ENCODE measurements at places on chromosomes 1 and 21.

DNA sequence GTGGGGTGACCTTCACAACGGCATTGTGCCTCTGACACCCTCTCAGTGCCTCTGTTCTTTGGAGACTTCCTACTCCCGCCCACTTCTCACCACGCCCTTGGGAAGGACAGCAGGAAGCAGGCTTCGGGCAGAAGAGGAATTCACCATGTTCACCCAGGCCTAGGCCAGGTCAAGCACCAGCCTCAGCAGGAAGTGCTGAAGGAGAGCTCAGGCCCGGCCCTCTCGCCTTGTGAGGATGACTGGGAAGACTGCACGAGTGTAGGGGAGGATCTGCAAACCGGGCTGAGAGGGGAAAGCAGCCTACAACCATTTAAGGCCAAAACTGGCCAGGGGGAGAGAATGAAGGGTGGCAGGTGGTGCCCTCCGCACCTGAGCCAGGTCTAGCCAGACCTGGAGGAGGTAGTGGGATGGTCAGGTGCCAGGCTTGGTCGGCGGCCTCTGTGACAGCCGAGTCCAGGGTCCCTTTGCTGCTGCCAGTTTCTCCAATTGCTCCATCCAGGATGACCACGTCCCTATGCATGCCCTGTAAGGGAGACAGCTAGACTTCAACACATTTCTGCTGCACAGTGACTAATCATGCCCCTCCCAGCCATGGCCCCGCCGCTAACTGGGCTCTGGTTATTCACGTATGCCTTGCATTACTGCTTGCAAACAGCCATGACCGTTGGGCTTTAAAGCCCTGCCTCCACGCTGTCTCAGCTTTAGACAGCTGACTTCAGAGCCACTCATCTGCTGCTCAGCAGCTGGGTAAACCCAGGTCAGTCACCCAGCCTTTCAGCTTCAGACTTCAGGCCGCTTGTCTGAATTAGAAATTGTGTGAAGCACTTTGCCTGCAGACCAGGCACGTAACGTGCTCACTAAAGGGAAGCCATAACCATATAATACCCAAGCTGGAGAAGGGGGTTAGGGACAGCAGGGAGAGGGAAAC lies 8.9 kb downstream of the MRTO4 start:
- DNase-seq = peak; percentile 2

DNA sequence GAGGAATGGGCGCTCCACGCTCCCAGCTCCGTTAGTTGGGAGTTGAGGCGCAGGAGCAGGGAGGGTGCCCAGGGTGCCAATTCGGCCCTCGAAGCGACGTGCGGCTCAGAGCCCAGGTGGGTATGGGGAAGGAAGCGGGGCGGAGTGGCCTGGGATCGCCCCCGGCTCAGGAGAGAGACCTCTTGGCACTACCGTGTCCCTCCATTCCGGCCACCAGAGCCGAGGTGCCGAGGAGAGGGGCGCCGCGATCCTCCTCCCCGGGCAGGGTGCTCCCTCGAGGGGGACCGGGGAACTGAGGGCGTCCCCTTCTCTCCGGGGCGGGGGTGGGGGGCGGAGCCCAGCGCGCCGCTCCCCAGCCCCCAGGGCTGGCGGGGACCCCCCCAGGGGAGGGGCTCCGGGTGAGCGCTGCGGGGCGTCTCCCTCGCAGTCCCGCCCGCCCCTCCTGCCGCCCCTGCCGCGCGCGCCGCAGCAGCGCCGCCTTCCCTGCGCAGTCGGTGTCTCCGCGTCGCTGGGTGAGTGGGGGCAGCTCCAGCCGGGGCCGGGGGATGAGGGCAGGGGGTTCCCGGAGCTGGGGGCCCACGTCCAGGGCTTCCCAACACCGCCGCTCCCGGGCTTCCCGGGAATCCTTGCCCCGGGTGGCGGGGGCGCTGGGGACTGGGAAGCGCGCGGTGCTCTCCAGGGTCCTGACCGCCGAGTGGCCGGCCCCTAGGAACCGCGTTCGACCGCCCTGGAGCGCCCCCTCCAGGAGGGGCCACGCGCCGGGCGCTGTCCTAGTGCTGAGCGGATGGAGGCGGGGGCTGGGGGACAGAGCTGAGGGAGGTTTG lies at the start of gene HPCA:
Gene HPCA, plus strand, starts transcription at position 488 of the 824 bp plus-strand sequence. CDS start 2,408 bp downstream, outside the sequence.
- peak; percentile 30 for DNase-seq

GRCh38 chr1:208604295-208604694 lies 360.1 kb upstream of the PLXNA2 start:
- peak; percentile 49 for DNase-seq

DNA sequence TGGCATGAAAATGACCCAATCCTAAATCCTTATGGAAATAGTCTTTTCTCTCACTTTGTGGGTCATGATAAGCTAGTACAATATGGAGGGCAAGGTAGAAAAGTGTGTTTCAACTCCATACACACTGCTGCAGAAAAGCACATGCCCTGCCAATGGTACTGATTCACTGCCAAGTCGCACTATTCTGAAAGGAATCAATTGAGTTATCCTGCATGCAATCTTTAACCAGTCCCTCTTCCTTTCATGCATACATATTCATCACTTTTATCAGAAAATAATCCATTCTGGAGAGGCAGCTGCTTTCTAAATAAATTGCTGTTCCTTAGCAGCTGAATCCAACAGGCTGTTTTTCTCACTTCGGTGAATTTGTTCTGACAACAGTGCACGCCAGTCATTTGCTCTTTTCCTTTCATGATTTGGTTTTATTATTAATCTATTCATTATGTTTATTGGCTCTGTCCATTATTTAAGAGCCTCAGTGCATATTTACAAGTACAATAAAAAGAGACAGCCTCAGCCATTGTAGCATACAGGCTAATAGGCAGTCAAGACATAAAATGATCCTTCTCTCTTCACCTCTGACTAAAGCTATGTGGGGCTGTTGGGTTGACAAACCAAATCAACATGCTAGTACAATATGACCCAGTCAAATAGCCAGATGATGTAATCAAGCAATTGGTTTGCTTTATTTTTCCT lies 108.8 kb downstream of the CHD1L start:
- DNase-seq = no peak

GRCh38 chr1:212857992-212858460 lies at the start of gene FLVCR1:
Gene FLVCR1, plus strand, starts transcription at chr1:212858275. Its CDS starts 178 bp downstream, at chr1:212858453.
- peak; percentile 93 for DNase-seq

GRCh38 chr1:236535662-236536161 lies 11.9 kb downstream of the LGALS8 start:
- DNase-seq = no peak

GRCh38 chr1:58844176-58844575 lies 60.3 kb upstream of the JUN start:
- DNase-seq = no peak

DNA sequence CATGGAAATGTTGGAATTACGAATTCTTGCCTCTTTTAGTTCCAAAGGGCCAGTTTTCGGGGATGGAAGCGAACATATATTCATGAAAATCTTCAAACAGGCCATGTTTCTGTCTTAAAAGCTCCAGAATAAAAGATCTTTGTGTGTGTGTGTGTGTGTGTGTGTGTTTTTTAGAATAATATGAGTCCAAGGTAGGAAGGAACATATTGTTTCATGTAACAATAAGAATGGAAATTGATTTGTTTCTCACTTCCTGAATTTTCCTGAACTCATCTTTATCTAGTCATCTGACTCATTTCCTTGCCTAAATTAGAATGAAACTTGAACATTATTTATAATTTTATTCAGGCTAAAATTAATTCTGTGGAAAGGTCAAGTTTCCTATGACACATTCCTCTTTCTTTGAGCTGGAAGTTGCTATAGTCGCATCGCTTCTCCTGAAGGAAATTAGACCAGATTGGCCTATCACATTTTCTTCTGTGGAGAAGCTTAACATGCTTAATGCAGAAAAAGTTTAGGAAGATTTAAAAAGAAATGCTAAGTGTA lies 805.1 kb upstream of the ADAMTS5 start:
- DNase-seq = no peak

GRCh38 chr21:27258742-27259448 lies 292.0 kb upstream of the ADAMTS5 start:
- no peak for DNase-seq

GRCh38 chr1:162021124-162021523 lies 2.5 kb downstream of the OLFML2B start:
- no peak for DNase-seq

GRCh38 chr1:21149855-21150432 lies 26.8 kb downstream of the EIF4G3 start:
- DNase-seq = peak; percentile 84

GRCh38 chr1:27343639-27344025 lies 1.8 kb downstream of the SYTL1 start:
- no peak for DNase-seq

DNA sequence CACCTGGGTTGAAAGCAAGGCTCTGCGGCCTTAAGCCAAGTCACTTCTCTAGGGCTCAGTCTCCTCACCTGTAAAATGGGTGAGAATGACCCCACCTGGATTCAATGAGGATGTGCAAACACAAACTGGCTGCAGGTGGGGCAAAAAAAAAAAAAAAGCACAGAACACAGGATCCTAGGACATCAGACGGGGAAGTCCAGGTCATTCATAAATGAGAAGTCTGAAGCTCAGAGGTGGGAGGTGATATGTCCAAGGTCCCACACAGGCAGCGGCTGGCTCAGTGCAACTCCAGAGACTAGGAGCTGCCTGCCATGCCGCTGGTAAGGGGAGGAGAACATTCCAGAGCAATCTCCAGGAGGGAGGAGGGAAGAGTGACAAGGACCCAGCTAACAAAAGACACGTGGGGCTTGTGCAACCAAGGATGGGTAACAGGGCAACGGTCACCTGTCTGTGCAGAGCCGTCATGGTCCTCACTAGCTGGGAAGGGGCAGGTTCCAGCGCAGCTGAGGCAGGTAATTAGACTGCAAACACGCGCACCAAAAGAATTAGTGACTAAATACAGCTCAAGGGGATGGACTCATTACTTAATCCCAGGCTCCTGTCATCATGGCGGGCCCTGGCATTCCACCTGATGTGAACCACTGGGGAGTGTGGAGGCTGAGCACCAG lies 19.5 kb downstream of the IFFO2 start:
- DNase-seq = no peak

DNA sequence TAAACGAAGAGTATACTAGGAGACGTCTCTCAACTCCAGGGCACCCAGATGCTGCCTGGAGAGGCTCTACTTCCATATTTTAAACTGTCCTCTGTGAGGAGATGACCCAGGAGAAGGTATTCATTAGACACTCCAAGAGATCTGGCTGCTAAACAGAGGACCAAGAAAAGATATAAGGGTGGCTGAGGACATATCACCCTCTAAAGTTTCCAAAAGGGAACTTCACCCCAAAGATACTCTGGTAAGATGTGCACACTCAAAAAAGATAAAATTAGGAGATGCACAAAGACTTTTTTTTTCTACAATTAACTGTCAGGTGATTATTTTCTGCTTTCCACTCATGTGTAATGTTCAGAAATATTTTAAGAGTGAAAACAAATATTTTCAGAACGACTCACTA lies 1.4 kb downstream of the ZNF670 start:
- no peak for DNase-seq

- DNase-seq = no peak
These were observed 311.1 kb downstream of the AJAP1 start for GRCh38 chr1:4965346-4966075.

DNA sequence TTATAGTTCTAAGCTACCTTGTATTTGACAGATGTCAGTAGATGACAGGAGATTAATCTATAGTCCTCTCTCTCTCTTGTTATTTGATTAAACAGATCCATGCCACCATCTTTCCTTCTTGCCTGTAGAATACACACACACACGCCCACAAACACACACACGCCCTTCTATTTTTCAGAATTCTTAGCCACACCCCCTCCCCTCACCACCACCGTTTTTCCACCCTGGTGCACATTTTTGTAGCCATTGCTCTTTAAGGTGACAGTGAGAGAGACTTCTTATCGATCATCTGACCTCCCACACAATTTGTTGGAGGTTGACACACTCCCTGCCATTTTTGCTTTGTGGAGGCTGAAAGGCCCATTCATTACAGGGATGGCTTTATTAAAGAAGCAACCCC lies 123.2 kb downstream of the NTNG1 start:
- DNase-seq = no peak

DNA sequence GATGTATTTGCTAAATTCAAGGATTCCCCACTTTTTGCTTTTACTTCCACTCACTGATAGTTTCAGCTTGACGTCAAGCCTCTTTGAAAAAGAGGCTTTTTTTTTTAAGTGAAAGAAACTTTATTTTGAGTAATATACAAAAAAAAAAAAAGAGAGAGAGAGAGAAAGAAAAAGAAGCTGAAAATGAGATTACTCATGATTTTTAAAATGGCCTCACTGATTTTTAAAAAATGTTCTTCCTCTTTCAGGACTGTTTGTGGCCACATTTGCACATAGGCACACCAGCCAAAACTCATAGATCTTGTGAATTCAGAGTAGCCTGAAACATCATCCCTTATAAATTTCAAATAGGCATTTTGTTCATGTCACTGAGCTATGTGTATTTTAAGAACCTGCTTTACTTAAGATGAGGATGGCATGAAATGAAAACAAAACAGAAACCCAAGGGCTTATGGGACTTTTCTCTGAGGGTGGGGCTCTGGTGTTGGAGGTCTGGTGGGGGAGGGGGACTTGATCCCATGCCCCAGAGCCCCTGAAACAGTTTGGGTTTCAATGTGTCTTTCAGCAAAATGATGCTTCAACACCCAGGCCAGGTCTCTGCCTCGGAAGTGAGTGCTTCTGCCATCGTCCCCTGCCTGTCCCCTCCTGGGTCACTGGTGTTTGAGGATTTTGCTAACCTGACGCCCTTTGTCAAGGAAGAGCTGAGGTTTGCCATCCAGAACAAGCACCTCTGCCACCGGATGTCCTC lies 6.1 kb downstream of the ATF3 start:
- DNase-seq = no peak

GRCh38 chr21:29230551-29231261 lies 68.0 kb upstream of the BACH1 start:
- peak; percentile 81 for DNase-seq

Measured in A172 (cell line).